Activated CD4-positive, CD25-positive, alpha-beta regulatory T cell treated with anti-CD3 and anti-CD28 coated beads, Interleukin-2, amount 50 U/mL, for 24 hours (primary cell): ENCODE measurements at places on chromosomes 2 and 18.

- no peak for ATAC-seq
These were observed 15.1 kb upstream of the CCBE1 start for GRCh38 chr18:59712311-59712710.

DNA sequence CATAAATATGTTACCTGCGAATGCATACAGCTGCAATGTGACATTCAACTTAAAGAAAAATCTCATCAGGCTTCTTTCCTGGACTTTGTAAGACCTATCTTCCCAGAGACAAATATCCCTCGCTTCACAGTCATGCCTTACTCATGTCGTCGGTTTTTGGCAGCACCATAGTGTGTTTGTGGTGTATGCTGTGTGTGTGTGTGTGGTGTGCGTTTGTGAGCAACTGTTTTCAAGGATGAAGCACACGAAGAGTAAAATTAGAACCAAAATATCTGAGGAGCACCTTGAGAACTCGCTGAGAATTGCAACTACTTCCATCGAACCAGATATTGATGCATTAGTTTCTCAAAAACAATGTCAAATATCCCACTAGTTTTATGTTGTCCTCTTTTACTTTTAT lies 56.9 kb downstream of the ASB1 start:
- ATAC-seq, result no peak

- ATAC-seq, result no peak
These were observed 618.4 kb downstream of the BCL11A start for GRCh38 chr2:59935005-59935404.

DNA sequence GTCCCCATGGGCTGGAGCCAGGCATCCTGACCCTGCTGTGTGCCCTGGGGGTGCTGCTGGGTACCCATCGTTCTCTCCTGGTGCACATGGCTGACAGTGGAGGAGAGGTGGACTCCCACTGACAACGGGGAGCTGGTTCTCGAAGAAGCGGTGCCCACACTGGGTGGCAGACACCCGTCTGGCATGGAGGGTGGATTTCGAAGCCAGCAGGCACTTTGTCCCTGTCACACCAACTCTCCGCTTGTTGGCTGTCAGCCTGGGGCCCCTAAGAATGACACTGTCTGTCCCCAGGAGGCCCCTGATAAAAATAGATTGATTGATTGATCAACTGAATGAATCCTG lies 55.4 kb downstream of the RTP5 start:
- no peak for ATAC-seq

DNA sequence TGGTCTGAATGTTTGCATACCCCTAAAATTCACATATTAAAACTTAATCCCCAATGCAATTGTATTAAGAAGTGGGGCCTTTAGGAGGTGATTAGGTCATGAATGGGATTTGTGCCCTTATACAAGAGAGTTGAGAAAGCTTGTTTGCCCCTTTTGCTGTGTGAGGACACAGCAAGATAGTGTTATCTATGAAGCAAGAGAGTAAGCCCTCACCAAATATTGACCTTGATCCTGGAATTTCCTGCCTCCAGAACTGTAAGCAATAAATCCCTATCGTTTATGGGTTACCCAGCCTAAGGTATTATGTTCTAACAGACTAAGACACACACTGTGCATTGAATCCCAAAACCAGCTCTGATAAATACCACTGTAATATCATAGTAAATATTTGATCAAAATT lies 32.2 kb downstream of the NR4A2 start:
- no peak for ATAC-seq

DNA sequence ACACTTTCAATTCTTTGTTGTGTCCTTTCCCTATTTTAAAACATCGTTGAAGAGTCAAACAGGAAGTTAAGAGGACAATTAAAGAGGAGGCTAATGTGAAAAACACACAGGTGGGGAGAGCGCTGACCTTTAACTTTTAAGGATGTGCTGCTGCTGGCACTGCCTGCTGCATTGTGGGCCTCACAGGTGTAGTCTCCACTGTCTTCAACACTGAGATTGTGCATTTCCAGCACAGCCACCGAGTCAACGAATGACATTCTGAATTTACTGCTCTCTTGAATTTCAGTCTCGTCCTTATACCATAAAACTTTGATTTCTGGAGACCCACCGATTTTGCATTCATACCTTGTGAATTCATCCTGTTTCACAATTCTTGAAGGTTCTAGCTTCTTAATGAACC lies 91.9 kb downstream of the TTN start:
- ATAC-seq, result no peak

- peak; percentile 71 for ATAC-seq
These were observed 7.0 kb upstream of the AOX1 start for GRCh38 chr2:200578778-200579177.

DNA sequence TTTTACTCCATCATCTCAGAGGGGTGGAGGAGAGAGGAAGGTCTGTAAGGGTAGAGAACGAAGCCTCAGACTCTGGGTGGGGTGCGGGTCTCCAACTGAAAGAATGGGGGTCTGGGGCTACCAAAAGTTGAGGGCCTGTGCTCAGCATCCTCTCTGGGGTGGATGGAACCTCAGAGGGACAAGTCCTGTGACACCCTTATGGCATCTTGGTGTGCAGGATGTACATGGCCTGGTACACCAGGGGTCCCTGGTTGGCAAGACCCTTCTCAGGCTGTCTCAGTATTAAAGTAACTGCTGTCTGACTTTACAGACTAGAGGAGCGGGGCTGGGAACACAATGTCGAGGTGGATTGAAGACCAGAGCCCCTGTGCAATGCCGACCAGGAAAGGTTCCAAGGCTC lies 2.3 kb upstream of the SLC4A3 start:
- no peak for ATAC-seq

GRCh38 chr2:60251247-60251646 lies 302.2 kb downstream of the BCL11A start:
- no peak for ATAC-seq

GRCh38 chr2:1680222-1681016 lies 63.9 kb downstream of the PXDN start:
- ATAC-seq, result no peak

DNA sequence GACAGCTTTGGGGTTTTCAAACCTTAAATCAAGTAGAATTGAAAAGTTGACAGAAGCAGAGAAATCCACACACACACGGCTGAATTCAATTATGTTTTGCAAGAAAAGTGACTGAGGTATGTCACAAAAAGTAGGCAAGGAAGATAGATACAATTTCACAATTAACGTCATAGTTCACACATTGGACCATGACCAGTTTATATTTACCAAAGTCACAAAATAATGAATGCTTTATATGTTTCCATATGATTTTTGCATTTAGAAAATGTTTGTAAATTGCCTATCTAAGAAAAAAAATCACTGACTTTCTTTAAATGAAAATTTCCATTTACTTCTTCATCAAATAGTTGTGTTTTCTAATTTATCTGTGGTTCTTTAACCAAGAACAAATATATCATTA lies 29.4 kb upstream of the ZNF516 start:
- no peak for ATAC-seq

DNA sequence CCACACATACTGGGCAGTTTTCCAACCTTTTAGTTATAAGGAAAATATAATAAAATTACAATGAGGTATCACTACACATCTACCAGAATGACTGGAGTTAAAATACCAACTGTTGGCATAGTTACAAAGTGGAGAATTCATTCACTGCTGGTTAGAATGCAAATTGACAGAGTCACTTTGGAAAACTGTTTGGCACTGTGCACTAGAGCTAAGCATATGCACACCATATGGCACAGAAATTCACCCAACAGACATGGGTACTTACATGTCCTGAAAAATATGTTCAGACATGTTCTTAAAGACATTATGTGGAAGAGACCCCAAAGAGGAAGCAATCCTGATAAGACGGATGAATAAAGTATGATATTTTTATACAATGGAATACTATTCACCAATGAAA lies 686.1 kb upstream of the RAB6C start:
- ATAC-seq, result no peak

GRCh38 chr2:217851191-217852020 lies 151.4 kb downstream of the TNS1 start:
- no peak for ATAC-seq

DNA sequence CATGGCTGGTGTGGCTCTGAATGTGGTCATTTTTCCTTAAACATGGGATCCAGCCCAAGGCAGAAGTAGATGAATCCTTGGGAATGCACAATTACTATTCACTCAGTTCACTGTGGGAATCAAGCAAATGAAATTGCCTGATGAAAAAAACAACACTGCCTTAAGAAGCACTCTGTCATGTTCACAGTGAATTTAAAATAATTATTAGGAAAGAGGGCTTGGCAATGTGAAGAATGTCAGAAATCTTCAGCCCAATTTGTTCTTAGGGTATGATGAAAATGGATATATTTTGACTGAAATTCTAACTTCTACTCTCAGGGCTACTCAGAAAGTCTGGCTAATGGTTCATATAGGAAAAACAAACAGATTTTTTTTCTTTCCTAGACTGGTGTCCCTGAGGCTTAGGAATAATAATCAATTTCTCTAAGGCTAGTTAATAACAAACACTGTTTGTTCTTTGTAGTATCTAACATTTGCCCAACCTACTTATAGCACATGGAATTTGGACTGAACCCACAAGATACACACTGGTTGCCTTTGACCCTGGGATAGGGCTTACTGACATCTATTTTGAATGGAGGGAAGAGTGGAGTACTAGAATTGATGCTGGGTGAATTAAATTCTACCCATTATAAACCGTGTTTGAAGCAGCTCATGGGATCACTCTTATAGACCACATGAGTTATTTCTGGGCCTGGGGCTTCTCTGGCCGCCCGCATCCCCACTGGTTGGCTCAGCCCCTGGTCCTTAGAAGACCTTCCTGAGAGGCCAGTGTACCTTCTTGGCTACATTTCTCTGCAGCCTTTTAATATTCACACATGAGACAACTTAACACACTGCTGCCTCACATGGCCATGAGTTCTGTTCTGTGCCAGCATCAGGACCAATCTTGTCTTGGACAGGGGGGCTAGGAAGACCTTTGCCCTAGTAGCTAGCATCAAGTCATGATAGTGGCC lies 8.3 kb upstream of the MRPL33 start:
- ATAC-seq, result no peak

GRCh38 chr2:202110491-202110890 lies 37.4 kb downstream of the KIAA2012 start:
- no peak for ATAC-seq

- no peak for ATAC-seq
These were observed 13.4 kb downstream of the ITGA6 start for GRCh38 chr2:172440795-172441194.

GRCh38 chr2:131426727-131427126 lies 49.2 kb upstream of the TUBA3D start:
- ATAC-seq, result no peak

DNA sequence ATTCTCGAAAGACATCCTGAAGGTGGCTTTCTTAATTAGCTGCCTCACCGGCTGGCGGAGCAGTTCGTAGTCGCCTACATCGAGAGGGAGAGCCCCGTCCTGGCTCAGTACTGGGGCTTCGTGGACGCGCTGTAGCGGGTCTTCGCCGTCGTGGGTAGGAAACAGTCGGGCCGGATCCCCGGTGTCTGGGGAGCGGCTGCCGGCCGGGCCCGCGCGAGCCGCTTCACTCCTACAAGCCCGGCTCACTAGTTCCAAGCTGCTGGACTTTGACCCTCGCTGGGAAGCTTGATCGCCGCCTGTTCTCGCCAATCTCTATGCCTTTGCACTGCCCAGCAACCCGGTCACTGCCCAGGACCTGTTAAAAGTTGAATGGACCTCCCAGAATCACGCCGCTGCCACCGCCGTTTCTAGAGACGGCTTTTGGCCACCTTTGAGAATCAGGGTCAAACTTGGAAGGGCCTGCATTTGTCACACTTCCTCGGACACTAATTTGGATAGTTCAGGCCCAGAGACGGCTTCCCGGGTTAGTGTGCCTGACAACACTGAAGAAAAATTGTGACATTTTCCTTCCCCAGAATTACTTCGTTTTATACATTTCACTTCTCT lies 41.4 kb upstream of the AKAIN1 start:
- peak; percentile 52 for ATAC-seq

DNA sequence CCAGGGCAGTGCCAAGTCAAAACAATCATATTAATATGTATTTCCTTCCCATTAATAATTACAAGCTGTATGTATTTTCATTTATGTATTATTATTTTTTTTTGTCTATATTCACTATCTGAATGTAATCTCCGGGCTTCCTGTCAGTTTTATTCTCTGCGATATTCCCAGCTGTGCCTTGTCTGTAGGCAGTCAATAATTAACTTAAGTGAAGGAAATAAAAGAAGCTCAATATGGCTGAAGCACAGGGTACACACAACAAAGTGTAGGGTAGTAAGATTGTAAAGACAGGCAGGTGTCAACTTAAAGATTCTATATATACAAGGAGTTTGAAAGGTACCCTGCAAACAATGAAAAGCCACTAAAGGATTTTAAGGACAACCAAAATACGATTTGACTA lies 122.9 kb downstream of the ROCK1 start:
- ATAC-seq, result no peak
